Daoy (cell line): ENCODE measurements at places on chromosomes 6 and 20.
A peak's percentile ranks its signal among the peaks of the same experiment; 100 is the strongest.

GRCh38 chr6:15854826-15855710, 192.2 kb upstream of the DTNBP1 start:
- no peak for DNase-seq

DNA sequence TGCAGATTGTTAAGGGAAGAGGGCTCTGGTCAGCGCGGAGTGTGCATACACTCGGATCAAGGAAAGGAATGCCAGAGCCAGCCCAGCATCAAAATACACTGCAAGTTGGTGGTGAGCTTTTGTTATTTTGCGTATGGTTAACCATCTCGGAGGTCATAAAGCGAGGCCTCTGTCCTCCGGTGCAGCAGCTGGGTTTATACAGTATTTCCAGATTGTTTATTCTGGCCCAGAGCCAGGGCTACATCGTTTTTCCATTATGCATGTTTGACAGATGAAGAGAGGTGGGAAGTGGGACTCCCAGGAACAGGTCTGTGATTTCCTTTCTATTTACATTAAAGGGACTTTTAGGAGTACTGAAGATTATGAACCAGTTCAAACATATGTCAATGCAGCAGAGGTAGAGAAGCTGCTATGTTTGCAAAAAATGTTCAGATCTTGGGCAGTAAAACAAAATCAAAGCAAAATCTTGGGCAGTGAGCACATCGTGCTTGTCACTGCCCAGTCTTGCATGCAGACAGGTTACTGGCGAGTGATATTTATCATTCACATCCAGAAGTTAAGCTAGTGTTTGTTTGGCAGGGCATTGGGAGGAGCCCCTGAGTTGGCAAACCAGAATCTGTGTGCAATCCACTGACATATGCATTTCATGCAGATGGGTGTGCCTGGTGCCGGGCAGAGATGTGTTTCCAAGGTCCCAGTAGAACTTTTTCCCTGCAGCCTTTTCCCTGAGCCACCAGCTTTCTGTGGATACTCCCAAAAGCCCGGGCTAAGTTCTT, 256.3 kb upstream of the TAB2 start:
- peak; percentile 65 for DNase-seq

- no peak for DNase-seq
These were observed 297.9 kb downstream of the TBC1D7 start for GRCh38 chr6:13030396-13030795.

- peak; percentile 23 for DNase-seq
These were observed 16.1 kb upstream of the HFE start for GRCh38 chr6:26071135-26071534.

DNA sequence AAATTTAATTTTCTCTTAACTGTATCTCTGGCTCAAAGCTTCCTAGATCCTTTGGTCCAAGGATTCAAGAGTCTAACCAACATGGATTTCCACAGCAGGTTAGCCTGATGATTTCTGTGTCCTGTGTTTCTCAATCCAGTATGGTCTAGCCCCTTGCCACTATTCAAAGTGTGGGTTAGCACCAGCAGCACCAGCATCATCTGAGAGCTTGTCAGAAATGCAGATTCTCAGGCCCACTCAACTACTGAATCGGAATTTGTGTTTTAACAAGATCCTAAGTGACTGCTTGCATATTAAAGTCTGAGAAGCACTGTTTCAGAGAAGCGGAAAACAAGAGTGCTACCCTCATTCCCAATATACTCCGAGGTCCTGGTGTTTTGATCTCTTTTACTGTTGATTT, 133.8 kb upstream of the PRDM1 start:
- no peak for DNase-seq

DNA sequence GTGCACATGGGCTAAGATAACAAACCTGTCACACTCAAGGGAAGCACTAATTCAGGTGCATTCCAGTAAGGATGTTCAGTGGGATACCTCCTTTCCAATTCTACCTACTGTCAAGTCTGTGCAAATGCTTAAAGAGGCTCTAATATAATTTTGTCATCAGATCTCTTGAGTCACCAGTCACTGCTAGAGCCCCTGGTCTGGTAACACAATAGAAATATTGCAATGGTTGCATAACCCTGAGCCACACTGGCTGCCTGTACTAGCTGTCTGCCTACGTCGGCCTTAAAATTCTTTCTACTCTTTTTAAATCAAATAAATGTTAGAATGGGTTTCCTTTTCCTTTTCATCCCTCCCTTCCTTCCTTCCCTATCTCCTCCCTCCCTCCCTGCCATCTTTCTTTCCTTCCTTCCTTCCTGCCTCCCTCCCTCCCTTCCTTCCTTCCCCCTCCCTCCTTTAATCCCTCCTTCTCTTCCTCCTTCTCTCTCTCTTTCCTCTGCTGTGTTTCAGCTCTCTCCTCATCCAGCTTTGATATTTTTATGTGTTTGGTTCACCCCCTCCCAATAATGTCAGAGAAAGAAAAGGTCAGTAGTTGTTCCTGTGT, 28.1 kb upstream of the OLIG3 start:
- no peak for DNase-seq
